ENCODE measurements at places on chromosomes 5 and 9.

GRCh38 chr9:138119202-138120027 is 241.8 kb downstream of the CACNA1B start:
- no peak for DNase-seq

DNA sequence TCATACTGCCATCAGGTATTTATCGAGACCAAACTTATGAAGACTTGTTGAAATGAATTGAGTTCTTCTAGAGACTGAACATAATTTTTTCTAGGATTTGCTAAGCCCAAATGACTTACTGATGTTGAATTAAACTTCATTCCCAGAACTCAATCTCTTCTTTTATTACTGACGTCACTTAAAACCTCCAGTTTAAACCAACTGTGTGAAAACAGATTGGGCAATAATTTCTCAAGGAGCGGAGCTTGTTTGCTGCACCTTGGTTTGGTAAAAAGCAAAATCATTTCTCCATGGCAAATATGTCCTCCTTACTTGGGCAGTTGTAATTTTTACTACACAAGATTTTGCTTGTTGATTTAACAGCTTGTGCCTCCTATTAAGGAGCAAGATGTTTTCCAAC is 37.4 kb downstream of the CFAP90 start:
- no peak for DNase-seq

- no peak for DNase-seq
These were observed 203.4 kb downstream of the GADD45G start for GRCh38 chr9:89808076-89808755.

DNA sequence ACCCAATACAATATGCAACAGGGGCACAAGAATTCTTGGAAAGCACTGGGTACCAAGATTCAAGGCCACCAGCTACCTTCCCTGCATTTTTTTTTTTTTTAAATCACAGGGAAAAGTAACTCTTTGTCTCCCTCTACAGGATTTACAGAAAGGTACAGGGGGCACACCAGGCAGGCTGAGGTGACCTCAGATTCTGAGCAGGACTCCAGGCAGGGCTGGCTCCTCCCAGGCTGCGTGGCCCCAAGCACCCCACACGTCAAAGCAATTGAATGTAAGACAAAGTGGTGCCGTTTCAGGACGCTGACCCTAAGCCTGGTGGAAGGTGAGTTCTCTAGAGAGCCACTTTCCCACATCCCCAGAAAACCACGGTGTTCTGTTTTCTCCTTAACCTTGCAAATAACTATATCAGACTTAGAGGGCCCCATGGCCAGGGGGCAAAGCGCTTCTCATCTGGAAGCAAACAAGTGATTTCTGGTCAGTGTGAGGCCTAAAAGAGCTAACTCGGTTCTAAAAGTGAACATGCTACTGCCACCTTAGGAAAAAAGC is 222.6 kb downstream of the ROR2 start:
- no peak for DNase-seq

- DNase-seq = no peak
These were observed 55.4 kb downstream of the SNCAIP start for GRCh38 chr5:122367456-122367855.

Measured in activated naive CD4-positive, alpha-beta T cell (primary cell).